ENCODE measurements at places on chromosomes 6 and 20. TPM values are rescaled to one million over a fixed set of nuclear protein-coding genes. Genes with fewer than 3 reads are reported as not detected.

Gene TMEM217
- 2.4 TPM for total RNA-seq

Gene GLYATL3
- total RNA-seq = not detected

Gene TUBB1
- not detected for total RNA-seq

Gene NRN1
- 8.7 TPM for total RNA-seq

Gene NOTCH4
- total RNA-seq = 0.82 TPM

Gene COL12A1
- total RNA-seq = 72.5 TPM

Gene BCAS4
- total RNA-seq = 22.5 TPM

Gene LGSN
- not detected for total RNA-seq

Gene ZNF337
- 16.3 TPM for total RNA-seq

Gene LY6G6F
- not detected for total RNA-seq

Gene HUS1B
- total RNA-seq = 0.68 TPM

Gene NRSN1
- total RNA-seq = not detected

Gene PDE7B
- total RNA-seq = 5.5 TPM

Gene SALL4
- 0.15 TPM for total RNA-seq

Gene QRSL1
- total RNA-seq = 5.0 TPM

Gene MATN4
- total RNA-seq = 0.23 TPM

Gene SLC24A3
- total RNA-seq = 0.15 TPM

Gene PLA2G7
- not detected for total RNA-seq
